ENCODE measurements at places on chromosomes 7 and 10.

DNA sequence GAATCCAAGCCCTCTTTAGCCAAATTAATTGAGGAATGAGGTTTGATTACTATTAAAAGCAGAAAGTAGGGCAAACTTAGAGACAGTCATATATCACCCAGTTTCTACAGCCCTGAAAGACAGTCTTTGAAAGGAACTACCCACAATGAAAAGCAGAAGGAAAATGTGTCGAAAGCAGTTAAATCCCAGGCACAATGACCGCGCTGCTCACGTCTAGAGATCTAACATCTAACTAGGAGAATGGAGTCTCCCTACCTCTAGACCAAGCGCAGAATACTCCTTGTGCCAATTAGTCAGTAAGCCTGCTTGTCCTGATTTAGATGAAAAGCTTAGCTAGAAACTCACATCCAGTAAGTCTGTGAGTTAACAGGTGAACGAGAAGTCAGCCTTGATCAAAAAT lies 350.0 kb downstream of the FGFR2 start:
- DNase-seq, result no peak

DNA sequence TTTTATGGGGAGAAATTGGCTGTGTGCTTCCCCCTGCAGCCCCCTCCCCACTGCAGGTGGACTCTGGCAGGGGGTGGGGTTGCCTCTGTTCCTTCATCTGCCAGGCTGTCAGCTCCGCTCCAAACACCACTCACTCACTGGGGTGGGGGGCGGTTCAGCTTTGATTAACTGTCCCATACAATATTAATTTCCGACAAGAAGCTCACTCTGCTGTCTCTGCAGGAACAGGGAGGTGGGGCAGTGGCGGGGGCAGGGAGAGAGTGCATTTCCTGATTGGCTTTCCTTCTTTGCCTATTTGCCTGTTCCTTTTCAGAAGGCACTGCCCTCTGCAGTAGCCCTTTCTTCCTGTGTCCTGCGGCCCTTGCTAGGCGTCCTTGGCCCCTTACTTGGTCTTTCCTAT lies 500.8 kb downstream of the PLXNA4 start:
- DNase-seq, result no peak

DNA sequence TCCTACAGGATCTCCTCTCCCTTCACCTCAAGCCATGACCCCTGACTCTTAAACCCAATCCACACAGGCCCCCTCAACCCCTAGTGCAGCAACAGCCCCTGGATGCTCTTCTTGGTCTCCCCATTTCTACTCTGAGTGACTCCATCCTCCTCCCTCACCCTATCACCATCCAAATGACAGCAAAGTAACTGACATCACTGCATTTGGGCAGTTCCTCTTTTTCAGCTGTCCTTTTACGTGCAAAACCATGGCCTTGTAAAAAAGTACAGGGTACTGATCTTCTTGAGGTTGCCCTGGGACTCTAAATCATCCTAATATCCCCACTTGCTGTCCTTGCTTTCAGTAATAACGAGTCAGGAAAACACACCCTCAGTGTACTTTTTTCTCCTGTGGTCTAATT lies 454.9 kb downstream of the ADRA2A start:
- no peak for DNase-seq

- no peak for DNase-seq
Observed at GRCh38 chr7:114086537-114086913, 167.7 kb upstream of the PPP1R3A start.

DNA sequence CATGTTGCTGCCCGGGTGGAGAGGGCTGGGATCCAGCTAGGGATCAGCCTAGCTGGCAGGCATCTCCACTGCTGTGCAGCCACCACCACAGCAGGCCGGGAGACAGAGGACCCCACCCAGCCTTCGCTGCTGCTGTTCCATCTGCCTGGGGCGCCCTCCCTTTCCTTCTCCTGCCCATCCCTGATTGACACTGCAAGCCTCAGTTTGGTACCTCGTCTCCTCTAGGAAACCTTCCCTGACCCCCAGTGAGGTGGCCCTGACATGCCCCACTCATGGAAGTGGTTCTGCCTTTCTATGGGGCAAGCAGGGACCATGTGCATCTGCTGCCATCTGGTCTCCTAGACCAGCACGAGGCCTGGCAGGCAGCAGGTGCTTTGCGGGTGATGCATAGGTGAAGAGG lies 30.4 kb upstream of the DPYSL4 start:
- no peak for DNase-seq

DNA sequence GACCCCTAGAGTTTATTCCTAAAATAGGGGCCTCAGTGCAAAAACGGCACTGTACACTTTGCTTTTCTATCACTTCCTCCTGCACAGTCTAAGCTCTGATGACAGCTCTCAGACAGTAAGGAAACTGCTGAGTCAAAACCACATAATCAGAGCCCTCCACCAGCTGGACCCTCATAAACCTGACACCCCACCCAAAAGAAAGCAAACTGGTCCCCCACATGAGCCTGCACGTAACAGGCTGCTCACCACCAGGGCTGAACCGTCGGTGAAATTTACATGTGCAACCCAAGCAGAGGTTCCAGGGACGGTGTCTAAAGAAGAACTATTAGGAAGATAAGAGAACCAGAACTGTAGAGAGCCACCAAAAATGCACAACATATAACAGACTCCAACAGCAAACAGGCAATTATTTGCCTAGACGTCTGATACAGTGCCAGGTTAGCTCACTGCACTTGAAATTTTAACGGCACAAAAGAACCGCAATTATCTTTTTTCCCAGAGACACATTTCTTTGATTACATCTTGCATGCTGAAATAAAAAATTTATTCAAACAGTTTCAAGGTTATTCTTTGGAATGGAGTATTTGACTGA lies 19.6 kb downstream of the SGMS1 start:
- no peak for DNase-seq

- no peak for DNase-seq
Observed at GRCh38 chr10:69600761-69601330, 27.6 kb upstream of the NEUROG3 start.

DNA sequence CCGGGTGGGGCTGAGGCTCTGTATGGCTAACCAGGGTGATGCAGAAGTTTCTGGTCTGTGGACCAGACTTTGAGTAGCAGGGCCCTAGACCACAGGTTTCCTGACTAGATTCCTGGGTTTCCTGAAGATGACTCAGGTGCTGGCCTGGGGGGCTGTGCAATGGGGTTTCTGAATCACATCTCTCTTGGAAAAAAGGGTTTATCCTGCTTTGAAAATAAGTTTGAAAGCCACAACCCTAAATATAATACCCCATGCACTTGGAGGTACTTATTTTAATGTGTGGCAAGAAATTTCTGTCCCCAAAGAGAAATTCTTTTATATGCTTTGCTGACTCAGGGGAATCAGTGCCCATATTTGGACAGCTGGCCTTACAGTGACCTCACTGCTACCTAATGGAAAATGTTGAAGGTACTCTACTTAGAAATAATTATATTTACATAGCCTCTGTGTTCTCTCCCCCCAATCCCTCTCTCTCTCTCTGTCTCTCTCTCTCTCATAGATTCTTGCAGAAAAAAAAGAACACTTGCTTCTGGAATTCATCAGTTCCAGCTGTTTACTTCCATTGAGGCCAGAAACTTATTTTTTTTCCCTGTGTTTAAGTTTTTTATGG lies 184.4 kb upstream of the LYZL2 start:
- DNase-seq, result no peak

DNA sequence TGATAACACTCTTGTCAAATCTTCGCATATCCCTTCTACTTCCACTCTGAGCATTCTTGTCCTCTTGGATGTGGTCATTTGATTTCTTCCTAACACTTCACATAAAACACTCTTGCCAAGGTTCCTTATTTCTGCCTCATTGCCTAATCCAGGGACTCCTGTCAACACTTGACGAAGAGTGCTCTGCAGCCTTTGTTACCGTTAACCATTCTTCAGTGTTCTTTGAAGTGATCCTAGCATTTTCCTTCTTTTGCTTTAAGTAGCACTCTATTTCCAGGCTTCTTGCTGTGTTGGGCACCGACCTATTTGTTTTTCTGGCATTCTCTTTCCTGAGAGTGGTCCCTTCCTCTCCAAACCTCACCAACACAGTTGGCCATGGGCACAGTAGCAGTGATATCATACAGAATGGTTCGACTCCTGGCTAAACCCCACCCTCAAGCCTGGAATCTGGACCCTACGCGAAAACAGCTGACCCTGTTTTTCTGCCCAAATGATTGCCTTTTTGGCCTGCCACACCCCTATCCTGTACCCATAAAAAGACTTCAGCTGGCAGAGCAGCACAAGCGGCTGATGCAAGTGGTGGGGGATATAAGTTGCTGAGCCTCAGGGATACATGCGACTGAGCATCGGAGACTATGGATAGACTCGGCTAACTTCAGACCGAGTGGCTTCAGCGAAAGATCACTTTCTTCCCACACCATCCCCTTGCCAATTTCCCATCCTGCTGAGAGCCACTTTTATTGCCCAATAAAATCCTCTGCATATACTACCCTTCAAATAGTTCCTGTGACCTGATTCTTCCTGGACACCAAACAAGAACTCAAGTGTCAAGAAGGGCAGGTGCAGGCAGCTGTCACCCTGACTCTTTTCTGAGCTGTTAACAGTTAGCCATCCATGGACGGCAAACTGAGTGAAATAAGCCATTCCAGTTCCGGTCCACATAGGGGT lies 820.6 kb downstream of the CCSER2 start:
- DNase-seq, result no peak

- no peak for DNase-seq
Observed at GRCh38 chr10:3654496-3654895, 130.5 kb downstream of the KLF6 start.

DNA sequence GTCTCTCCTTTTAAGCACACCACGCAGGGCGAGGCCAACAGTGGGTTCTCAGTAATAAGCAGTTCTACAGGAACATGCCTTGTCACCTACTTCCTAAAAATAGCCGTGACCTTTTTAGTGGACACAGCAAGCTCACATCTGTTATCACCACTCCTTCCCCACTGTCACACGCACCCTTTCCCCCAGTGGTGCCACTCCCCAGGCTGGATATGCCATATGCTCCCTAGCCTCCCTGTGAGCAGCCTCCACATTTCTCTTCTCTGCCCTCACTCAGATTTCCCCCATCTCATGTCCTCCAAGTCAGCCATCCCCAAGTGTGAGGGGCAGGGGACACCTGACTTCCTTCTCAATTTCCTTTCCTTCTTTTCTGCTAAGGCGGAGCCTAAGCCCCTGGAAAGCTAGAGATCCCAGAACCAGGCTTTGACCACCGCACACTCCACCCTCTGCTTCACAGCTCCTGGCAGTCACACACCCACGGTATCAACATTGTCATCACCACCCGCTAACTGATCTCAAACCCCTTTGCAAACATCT lies 3.7 kb downstream of the ANXA11 start:
- DNase-seq, result no peak

GRCh38 chr7:92279396-92280031 lies 33.7 kb downstream of the ANKIB1 start:
- no peak for DNase-seq

DNA sequence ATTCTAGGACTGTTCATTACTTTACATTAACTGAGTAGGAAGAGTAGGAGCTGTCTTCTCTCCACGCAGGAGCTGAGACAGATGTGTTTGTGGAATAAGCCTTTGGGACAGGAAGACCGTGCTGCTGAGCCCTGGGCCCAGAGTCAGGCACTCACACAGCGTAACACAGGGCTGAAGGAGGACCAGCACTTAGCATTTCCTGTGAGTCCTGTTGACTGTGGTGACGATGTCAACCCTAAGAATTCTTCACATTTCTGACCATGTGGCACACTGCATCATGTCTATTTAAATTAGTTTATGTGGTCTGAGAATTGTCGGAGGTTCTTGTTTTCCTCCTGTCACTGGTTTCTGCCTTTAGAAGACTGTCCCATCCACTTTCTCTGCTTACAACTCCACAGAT lies 117.2 kb downstream of the PIP4K2A start:
- no peak for DNase-seq

DNA sequence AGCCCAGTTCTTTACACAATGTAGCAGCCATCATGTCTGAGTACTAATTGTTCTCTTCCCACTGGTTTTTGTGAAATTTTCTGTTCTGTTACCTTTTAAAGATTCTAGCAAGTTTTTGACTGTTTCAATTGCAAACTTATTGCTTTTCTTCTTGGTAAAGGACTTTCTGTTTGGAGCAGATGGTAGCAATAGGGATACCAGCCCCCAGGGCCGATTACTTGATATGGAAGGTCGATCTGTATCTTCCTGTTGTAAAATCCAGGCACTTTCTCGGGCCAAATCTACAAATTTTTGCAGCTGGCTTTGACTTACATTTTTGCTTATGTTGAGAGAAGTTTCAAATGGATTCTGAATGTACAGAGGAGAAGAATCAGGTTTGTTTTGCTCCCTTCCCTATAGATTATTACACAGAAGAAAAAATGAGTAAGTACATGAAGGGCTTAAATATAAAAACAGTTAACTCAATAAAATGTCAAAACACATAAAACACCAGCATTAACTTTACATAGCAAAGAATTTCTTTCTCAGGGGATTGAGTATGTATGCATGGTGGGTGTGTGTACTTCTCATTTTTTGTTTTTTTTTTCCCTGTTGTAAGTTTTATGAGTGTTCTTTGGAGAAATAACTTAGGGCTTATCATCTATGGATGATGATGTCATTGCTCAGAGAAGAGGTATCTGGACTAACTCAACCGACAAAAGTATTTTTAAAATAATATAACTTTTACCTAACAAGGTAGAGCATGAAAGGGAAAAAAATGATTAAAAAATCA lies 35.3 kb downstream of the MTPAP start:
- DNase-seq, result no peak

DNA sequence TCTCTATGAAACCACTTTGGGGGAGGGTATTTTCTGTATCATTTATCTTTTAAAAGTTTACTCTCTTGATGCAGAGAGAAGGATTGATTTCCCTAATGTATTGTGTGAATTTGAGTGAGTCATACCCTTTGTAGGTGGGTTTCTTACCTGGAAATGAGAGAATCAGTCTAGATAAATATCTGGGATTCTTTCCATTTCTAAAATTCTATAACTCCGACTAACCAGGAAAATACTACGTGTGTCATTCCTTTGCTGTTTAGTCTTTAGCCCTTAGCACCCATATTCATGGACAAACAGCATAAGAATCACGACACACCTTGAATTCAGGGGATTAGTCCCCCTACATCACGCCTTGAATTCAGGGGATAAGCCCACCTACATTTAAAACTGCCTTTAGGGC lies 139.1 kb downstream of the GATA3 start:
- DNase-seq, result no peak

DNA sequence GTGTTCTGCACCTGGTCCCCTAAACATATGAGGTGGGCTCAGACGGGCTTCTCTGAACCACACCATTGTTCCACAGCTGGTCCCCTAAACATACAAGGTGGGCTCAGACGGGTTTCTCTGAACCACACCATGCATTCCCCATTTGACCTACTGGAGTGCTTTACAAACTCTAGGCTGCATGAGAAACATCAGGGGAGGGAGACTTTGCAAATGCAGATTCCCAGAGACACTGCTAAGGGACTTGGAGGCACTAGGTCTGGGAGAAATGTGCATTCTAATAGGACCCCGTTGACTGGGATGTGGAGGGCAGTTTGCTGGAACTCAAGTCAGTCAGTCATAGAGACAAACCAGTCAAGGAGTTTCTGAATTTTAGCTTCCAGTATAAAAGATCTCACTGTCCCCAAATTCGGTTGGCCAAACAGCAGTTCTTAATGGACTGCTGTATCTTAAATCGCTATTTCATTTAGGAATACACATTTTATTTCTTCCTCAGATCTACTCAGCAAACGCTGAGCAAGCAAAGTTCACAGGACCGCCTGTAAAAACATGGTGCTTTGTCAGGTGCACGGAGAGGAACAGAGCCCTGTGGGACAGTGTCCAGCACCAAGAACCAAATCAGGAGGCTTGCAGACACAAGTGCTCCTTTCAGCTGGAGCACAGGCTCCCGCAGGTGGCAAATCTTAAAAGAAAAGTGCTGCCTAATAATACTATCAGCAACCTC lies 198.8 kb downstream of the SFMBT2 start:
- DNase-seq, result no peak

- DNase-seq, result no peak
Observed at GRCh38 chr10:63563623-63564022, 42.4 kb downstream of the REEP3 start.

- no peak for DNase-seq
Observed at GRCh38 chr7:103487419-103487818, 41.4 kb upstream of the SLC26A5 start.
